ENCODE measurements at places on chromosomes 7 and 10. TPM values are rescaled to one million over a fixed set of nuclear protein-coding genes. Genes with fewer than 3 reads are reported as not detected.

ITGB8 gene
- not detected for total RNA-seq

TMEM130 gene
- 3.9 TPM for total RNA-seq

ZRANB1 gene
- total RNA-seq: 15.0 TPM

ASAH2 gene
- 0.20 TPM for total RNA-seq

DNA sequence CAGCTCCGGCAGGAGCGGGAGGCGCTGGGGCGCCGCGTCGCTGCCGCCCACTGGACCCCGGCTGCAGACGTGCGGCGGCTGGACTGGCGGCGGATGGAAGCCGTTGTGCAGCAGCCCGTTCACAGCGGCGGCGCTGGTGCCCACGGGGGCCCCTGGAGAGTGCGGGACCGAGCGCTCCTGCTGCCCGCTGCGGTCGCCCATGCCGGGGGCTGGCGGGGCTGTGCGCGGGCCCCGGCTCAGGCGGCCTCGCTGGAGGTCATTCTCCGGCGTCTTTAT is 413 bp downstream of the PANK1 start:
- no peak for DNase-seq

DNA sequence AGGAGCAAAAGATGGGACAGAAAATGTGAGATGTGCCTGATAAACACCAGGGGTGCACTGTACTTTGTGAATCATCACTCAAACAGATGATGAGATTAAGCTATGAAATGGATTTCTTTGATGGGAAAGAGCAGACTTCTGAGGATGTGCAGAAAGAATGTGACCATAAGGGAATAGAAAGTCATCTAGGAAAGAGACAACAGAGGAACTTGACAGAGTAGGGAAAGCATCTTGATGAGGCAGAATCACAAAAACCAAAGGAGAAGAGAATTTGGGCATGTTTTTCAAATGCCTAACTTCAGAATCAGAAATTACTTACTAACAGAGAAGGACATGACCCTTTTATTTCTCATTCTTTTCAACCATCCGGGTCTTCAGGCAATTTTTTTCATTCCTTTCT is 82.4 kb upstream of the LRRTM3 start:
- DNase-seq: no peak

All from G401 (cell line).